ENCODE measurements at places on chromosomes 12 and 14.

GRCh38 chr14:95104911-95105310 is 52.4 kb downstream of the DICER1 start:
- DNase-seq = no peak

- no peak for DNase-seq
Measured at GRCh38 chr12:59164991-59165718, 244.9 kb upstream of the LRIG3 start.

DNA sequence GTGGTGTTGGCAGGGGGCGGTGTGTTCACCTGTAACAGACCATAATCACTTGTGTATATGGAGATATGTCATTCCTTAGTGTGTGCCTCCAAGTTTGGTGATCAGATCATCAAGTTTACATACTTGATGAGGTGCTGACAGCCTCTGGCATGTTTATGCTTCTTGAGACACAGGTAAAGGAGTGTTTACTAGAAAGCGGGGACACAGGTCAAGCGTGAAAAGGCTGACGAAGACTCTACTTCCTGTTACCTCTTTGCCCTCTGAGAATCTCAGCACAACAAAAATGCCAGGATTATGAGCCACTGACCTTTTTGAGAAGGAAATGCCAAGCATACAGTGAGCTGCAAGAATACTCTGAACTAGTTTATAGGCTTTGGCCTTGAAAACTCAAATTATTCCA is 29.6 kb downstream of the PRDM4 start:
- no peak for DNase-seq

DNA sequence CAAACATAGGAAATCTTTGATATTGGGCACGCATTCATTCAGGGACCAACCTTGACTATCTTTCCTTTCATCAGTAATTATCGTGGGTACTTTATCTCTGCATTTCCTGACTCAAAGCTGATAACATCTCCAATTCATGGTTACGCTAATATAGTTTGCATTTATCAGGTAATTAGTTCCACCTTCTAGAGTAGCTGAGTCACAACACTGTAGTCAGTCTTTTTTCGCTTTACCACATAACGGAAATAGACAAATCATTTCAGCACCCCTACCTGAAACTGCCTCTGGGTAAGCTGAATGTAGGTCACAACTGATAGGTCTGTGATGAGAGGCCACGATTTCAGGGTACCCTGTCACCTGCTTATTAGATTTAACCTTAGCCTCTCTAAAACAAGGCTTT is 36.7 kb upstream of the IL22 start:
- no peak for DNase-seq

- DNase-seq = no peak
Measured at GRCh38 chr12:15049461-15050153, 76.8 kb downstream of the PDE6H start.

DNA sequence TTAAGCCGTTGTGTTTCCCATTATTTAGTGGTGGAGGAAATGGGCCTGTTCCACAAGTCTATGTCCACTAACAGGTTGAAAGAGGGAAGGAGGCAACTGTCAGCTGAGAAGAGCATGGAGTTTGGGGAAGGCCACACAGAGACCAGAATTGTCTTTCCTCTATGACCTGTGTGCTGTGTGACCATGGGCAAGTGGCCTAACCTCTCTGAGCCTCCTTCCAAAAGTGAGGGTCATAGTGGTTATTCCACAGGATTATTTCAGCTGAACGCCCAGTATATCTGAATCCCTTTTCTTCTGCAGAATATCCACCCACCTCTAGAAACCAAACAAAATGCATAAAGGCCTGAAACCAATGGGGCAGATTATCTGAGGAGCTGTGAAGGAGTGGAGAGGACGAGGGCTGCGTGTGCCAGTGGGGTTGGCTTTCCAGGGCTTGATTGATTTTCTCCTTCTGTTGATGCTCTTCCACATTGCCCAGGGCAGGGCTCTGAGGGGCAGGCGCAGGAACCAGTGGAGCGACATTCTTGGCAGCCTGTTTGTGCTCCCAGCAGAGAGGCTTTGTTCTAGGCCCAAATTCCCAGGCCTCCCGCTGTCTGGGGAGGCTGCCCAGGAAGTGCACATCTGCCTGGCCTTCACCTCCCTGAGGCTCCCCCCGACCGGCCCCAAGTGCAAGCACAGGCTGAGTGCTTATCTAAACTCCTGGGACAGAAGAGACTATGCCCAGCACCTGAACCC is 452.7 kb downstream of the BCL11B start:
- DNase-seq = no peak

- no peak for DNase-seq
Measured at GRCh38 chr12:15411842-15412241, 89.5 kb downstream of the PTPRO start.

Measured in T-helper 9 cell (primary cell).